ENCODE measurements at places on chromosomes 5 and 9.

- no peak for DNase-seq
These were observed 311.8 kb upstream of the KIF2A start for GRCh38 chr5:61994171-61994570.

- no peak for DNase-seq
These were observed 38.8 kb downstream of the NFX1 start for GRCh38 chr9:33329117-33329563.

DNA sequence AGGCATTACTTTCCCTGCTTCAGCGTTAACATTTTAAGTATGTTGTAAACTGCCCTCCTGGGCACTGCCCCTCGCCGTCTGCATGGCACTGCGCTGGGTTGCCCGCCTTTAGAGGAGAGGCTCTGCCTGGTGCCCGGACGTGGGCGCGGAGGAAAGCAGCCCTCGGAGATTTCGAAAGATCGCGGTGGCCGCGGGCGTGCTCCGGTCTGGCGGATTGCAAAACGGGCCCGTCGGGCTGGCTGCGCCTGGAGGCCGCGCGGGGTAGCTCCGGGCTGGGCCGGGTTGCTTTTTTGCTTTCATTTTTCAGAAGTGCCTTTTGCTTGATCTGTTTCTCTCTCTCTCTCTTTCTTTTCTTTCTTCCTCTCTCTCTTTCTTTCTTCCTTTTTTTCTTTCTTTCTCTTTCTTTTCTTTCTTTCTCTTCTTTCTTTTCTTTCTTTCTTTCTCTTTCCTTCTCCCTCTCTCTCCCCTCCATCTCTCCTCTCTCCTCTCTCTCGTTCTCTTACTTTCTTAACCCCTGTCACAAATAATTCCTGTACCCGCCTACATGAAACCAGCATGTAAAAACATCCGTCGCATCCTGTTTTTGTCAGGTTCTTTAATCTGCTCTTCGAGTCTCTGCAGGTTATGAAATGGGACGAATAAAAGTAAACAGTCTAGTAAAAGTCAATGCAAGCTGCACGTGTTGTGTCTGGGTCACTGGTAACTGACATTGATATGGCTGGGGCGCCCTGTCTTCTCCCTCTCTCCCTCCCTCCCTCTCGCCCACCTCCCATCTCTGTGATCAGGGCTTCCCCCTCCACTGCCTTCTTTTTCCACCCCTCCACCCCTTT, 1.7 kb downstream of the FST start:
- DNase-seq, result peak; percentile 44

DNA sequence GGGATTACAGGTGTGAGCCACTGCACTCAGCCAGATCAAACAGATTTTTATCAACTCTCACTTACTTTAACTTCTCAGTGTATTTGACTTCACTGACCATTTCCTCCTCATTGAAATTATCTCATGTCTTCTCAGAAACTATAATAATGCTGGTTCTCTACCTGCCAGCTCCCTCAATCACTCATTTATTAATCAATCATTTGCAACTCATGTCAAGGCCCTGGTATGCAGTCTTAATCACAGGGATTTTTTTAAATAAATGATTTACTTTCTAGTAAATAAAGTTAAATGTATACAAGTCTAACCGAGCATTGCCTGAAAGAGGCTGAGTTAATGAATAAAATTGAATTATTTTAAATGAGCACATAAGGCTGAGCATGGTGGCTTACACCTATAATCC, 63.3 kb downstream of the PLPP1 start:
- no peak for DNase-seq

- DNase-seq, result no peak
These were observed 510.4 kb downstream of the TLE4 start for GRCh38 chr9:80082213-80082612.

- DNase-seq, result no peak
These were observed 296.4 kb downstream of the CETN3 start for GRCh38 chr5:90113108-90113507.

- DNase-seq, result no peak
These were observed 95.0 kb downstream of the APBA1 start for GRCh38 chr9:69577123-69577522.

DNA sequence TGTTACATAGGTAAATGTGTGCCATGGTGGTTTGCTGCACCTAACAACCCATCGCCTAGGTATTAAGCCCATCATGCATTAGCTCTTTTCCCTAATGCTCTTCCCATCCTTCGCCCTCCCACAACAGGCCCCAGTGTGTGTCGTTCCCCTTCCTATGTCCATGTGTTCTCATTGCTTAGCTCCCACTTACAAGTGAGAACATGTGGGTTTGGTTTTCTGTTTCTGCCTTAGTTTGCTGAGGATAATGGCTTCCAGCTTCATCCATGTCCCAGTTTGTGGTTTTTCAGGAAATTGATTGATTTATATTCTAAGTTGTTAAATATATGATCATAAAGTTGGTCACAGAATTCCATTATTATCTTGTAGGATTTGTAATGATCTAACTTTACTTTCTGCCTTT, 85.3 kb upstream of the CAST start:
- DNase-seq, result no peak

GRCh38 chr9:134597041-134597913, 44.3 kb upstream of the COL5A1 start:
- DNase-seq, result no peak

DNA sequence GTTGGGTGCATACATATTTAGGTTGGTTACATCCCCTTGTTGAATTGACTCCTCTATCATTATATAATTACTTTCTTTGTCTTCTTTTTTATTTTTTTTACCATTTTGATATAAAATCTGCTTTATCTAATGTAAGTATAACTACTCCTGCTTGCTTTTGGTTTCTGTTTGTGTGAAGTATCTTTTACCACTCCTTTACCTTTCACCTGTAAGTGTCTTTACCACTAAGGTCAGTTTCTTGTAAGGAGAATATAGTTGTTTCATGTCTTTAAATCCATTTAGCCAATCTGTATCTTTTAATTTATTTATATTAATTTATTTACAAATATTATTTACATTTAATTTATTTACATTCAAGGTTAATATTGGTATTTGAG, 33.0 kb downstream of the INSL4 start:
- no peak for DNase-seq

DNA sequence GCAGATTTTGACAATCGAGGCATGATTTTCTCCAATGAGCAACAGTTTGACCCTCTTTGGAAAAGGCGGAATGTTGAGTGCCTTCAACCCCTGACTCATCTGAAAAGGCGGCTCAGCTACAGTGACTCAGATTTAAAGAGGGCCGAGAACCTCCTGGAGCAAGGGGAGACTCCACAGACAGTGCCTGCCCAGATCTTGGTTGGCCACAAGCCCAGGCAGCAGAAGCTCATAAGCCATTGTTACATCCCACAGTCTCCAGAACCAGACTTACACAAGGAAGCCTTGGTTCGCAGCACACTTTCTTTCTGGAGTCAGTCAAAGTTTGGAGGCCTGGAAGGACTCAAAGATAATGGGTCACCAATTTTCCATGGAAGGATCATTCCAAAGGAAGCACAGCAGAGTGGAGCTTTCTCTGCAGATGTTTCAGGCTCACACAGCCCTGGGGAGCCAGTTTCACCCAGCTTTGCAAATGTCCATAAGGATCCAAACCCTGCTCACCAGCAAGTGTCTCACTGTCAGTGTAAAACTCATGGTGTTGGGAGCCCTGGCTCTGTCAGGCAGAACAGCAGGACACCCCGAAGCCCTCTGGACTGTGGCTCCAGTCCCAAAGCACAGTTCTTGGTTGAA, 13.6 kb downstream of the PTPDC1 start:
- no peak for DNase-seq

DNA sequence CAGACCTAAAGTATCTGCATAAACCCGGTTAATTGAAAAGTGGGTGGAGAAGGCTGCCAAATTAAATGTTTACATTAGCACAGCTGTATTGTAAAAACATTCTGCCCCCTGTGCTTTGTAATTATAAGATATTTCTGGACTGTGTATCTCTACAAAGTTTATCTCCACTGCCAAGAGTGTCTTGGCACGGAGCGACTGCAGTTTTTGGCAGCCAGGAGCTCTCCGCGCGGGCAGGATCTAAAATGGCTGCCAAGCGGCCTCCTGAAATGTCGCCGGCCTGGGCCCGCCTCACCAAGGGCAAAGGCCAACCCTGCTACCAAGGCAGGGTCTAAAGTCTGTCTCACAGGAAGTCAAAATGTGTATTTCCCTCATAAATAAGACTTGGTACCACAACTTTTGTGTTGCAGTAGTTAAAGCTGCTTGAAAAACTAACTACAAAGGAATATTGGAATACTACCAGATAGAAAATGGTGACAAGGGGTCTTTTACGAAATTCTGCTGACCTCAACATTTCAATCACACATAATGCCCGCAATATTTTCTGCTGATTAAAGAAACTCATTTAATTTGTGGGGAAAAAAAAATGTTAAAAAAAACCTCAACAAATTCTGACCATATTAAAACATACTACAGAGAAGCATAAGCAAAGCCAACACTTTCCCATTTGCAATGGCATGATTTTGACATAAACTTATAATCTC, 110.4 kb downstream of the NFIB start:
- no peak for DNase-seq

DNA sequence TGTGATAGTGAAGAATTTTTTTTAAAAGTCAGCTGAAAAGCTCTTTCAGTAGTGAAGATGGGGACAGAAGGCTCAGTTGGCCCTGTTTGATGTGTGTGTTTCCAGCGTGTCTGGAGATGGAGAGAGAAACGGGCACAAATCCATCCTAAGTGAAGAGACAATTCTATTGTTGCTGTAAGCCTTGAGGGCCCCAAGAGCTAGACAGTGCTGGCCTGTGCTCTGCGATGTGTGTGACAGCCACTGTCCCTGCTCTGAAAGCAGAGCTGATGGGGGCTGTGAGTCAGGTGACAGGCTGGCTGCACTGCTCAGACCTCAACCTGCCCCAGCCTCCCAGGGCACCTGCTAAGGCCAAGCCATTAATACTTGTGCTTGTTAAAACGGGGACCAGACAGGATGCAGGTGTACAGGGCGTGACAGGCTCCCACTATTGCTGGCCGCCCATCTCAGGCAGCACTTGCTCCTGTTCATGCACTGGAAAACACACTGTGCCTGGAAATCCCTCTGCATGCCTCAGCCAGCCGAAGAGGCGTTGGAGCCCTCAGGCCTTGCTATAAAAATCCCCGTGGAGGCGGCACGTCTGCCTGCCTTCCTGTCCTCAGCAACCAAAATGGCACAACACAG, 44.6 kb upstream of the SEMA4D start:
- DNase-seq, result no peak

GRCh38 chr5:152523964-152524363, 118.9 kb upstream of the NMUR2 start:
- no peak for DNase-seq

DNA sequence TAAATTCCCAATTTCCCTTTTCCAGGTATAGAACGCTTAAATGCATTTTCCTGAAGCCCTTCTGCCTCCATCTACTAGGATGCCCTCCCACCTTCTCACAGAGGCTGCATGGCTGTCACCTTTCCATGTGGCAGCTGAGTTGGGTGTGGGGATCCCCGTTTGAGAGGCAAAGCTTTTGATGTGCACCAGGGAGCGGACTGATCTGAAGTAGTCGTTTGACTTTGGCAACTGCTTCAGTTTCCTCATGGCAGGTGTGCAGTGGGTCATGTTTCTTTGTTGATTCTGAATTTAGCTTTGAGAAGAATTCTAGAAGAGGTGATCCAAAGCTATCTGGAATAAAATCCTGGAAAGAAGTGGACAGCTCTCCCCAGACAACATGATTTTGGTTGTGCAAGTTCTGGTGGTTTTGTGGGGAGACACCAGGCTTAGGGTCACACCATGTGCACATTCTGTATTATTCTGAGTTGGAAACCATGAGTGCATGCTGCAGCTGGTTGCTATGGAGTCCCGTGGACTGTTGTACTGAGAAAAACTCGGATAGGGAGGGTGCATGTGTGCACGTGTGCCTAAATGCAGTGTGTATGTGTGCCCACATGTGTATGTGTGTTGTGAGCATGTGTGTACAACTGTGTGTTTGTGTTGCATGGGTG, 63.5 kb downstream of the GADD45G start:
- no peak for DNase-seq

GRCh38 chr5:83834306-83834705, 113.7 kb upstream of the HAPLN1 start:
- DNase-seq, result no peak

- no peak for DNase-seq
These were observed 80.2 kb downstream of the PRKACG start for GRCh38 chr9:68933434-68934328.

- DNase-seq, result no peak
These were observed 4.2 kb downstream of the WWC1 start for GRCh38 chr5:168295574-168296201.

DNA sequence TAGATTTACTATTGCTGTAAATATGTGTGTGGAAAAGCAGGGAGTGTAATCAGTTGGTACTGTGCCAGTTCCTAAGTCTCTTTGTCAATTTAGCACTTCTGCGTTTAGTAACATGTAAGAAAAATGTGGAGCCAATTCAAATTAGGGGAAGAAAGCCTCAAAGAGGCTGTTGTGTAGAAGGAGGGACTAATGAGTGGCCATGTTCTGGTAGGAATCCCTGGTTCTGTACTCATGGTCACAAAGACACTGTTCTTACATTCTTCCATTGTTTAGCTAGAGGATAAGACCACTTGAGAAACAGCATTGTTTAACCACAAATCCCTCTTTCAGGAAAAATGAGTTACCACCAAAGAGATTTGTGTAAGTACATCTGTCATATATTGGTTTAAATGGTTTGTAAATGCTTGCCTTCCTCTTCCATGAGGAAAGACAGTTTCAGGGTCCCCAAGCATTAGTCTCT, 14.9 kb downstream of the ARHGEF28 start:
- DNase-seq, result no peak

GRCh38 chr5:106858616-106859015, 812.1 kb downstream of the EFNA5 start:
- DNase-seq, result no peak

- no peak for DNase-seq
These were observed 10.6 kb upstream of the NR3C1 start for GRCh38 chr5:143413958-143414669.

DNA sequence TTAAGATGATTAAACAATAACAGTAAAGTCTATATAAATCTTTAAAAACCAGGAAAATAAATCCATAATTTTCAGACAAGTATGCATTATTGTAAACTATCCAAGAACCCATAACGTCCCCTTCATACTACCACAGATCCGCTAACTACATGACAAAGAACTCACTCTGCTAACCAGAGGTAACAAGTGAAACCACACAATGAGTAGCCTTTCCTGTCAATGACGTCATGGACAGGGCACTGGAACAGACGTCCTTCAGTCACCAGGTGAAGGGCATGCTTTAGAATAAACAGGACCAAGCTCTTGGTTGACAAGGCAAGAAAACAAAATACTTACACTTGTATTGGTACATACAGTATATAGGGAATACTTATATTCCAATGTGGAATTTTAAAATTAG, 45.2 kb downstream of the RNF130 start:
- no peak for DNase-seq

DNA sequence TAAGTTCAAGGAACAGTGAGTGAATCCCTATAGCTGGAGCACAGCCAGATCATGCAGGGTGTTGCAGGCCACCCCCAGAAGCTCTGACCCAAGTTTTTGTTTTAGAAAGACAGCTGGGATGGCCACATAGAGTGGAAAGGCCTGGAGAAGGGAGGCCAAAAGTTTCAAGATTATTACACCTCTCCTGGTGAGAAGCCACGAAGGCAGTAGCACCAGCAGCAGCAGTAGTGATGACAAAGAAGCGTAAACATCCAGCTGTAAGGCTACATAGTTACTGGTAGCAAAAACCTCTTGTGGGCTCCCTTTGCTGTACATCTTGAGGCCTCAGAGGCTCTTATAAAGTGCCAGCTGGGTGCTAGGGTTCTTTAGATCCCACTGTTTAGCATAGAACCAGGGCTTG, 11.8 kb downstream of the ADAMTSL1 start:
- DNase-seq, result no peak

- DNase-seq, result no peak
These were observed 302.1 kb downstream of the NR2F1-AS1 start for GRCh38 chr5:93278896-93279295.
